ENCODE measurements at places on chromosomes 4 and X.

DNA sequence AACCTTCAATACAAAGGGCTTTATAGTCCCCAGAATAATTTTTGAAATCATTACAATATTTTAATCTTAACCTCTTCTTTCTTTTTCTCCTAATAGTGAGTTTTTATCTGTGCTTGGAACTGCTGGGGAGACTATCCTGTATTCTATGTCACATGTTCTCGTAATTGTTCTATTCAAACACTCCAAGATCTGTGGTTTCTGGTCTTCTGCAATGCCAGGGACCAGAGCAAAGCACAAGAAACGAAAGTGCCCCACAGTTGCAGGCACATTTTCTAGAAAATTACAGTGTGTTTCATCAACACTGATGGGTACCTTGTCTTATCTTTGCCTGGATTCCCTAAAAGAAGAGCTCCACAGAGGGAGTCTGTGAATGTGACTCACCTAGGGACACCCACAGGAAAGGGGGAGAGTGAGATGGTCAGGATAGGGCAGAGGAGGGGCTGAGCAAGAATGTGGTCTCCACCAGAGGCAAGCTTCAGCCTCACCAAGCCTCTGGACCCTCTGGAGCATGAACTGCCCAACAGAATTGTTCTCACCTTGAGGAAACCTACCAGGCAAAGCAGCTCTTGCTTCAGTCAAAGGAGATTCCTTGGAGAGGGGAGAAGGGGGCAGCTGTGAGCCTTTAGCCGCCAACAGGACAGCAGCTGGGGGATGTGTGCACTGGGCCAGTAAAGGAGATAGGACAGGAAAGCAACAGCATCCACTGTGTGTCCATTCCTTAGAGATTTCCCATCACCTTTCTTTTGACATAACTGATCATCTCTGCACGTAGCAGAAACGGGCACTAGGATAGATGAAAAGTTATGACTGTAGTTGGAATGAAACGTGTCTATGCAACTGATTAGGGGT is 25.9 kb downstream of the UNC5C start:
- DNase-seq = no peak
- no peak overlapping the region for H3K4me3 ChIP-seq
- no peak overlapping the region for H3K27ac ChIP-seq
- H3K4me1 ChIP-seq = no peaks in the 10 kb centered on the region

DNA sequence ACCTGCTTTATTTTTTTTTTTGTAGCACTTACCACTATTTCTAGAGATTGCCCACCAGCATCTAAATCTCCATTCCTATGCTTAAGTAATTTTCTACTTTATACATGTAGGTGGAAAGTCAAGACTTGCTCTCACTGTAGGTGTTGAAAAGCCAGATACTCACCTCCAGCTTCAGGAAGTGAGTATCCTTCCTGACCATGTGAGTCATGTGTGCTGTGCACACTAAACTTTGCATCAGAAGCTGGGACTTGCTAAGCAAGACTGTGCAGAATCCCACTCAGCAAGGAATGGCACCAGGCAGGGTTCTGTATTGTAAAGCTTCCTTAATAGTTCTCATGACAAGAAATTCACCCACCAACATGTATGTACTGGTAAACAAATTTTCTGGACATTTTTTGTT is 151.8 kb downstream of the POU4F2 start:
- DNase-seq = no peak
- no peaks in the 10 kb centered on the region for H3K4me1 ChIP-seq
- no peak overlapping the region for H3K4me3 ChIP-seq
- H3K36me3 ChIP-seq = no peaks in the 10 kb centered on the region
- H3K27ac ChIP-seq = no peak overlapping the region
- no peaks in the 10 kb centered on the region for H3K27me3 ChIP-seq

DNA sequence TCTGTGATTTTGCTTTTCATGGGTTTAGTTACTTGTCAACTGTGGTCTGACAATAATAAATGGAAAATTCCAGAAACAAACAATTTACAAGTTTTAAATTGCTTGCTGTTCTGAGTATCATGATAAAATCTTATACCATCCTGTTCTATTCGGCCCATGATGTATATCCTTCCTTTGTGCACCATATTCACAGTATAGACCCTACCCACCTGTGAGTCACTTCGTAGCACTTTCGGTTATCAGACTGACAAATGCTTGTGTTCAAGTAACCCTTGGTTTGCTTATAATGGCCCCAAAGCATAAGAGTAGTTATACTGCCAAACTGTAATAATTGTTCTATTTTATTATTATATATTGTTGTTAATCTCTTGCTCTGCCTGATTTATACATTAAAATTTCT is 1183.4 kb upstream of the PCDH7 start:
- H3K4me3 ChIP-seq = no peak overlapping the region
- DNase-seq = no peak
- H3K4me1 ChIP-seq = no peaks in the 10 kb centered on the region
- H3K36me3 ChIP-seq = no peaks in the 10 kb centered on the region
- H3K27ac ChIP-seq = no peak overlapping the region

GRCh38 chr4:153476829-153477574 is 10.8 kb downstream of the TMEM131L start:
- no peak for DNase-seq
- peaks cover 51% of the 10 kb centered on the region for H3K36me3 ChIP-seq
- H3K4me3 ChIP-seq = no peak overlapping the region

DNA sequence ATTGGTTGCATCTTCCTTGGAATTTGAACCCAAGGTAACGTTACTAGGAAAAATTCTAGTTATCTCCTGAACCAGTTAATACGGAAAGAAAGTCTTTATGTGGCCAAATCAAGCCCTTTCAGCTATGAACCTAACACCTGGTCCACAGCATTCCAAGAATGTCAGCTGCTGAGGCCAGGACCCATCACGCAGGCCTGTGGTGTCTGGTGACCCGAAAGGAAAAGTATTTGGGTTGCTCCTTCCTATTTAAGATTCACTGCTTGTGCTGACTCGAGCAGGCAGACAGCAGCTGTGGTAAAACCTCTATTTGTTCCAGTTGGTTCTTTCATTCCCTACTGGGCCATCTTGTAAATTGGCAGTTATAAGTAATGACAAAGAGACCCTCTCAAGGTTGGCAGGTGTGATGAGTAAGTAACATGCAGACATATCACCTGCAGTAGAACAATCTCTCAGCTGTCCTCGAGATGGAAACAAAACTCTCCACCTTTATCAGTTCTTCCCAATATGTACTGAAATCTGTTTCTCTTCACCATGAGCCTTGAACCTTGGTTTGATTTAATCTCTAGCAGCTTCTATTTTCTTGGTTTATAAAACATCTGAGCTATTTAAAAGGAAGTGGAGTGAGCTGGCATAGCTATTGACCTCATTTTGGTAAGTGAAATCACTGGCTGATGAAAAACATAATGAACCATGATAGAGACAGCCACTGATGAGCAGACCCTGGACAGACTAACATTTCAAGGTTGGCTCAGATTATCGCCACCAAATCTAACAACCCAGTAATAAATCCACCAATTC is 182.1 kb upstream of the SMIM31 start:
- no peak overlapping the region for H3K27ac ChIP-seq
- H3K4me1 ChIP-seq = no peaks in the 10 kb centered on the region
- H3K4me3 ChIP-seq = no peak overlapping the region
- DNase-seq = no peak

DNA sequence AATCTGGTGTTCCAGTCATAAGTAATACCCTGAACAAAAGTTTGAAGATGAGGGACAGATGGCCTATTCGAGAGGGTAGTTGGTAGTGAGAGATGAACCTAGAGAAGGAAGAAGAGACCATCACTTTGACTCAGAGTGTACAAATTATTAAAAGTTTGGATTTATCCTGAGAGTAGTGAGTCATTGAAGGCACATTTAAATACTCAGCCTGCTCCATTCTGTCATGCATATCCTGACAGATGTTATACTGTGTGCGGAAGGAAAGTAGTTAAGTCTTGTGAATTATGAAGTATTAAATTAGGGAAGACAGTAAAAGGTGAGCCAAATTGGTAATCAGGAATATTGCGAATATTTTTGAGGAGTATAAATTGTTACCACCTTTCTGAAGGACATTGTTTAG is 93.1 kb downstream of the KLHL34 start:
- no peaks in the 10 kb centered on the region for H3K4me1 ChIP-seq
- H3K27me3 ChIP-seq = no peaks in the 10 kb centered on the region
- no peaks in the 10 kb centered on the region for H3K36me3 ChIP-seq
- no peak for DNase-seq

DNA sequence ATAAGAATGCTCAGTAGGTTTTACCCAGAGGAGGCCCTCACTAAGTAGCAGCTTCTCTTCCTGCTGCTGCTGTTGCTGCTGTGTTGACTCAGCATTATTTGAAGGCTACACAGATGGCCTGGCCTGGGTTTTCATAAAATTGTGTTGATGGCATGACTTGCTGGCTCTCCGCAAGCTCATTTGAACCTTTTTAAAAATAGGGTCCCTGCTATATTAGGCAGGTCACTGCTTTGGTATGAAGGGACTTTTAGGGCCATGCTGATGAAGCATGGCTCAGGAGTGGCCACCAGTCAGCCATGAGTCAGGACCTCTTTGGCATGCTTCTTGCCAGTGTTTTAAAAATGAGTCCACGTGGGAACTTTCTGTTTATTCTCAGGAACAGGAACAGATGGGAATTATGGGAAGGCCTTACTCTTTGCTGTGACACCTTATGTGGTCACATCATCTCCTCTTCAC is 128.7 kb downstream of the MID1IP1 start:
- H3K4me1 ChIP-seq = no peaks in the 10 kb centered on the region
- no peak overlapping the region for H3K27ac ChIP-seq
- H3K36me3 ChIP-seq = no peaks in the 10 kb centered on the region
- H3K27me3 ChIP-seq = no peaks in the 10 kb centered on the region
- H3K4me3 ChIP-seq = no peak overlapping the region

DNA sequence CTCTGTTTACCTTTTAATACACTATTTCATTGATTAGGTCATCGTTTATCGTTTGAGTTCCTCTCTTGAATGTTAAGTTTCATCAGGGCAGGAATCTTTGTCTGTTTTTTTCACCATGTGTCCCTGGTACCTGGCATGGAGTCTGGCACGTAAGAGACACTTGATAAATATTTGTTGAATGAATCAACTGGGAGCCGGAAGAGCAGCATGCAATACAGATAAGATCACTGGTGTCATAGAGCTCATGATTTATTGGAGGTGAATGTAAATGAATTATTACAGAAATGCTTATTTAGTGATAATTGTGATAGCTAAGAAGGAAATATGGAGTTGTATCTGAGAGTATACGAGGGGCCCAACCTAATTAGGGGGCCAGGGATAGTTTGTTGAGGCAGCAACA is 62.8 kb downstream of the UCHL1 start:
- no peak for DNase-seq
- no peaks in the 10 kb centered on the region for H3K27me3 ChIP-seq
- H3K4me3 ChIP-seq = no peak overlapping the region
- H3K4me1 ChIP-seq = no peaks in the 10 kb centered on the region

- H3K36me3 ChIP-seq = no peaks in the 10 kb centered on the region
- H3K4me1 ChIP-seq = peaks cover 15% of the 10 kb centered on the region
- no peak overlapping the region for H3K4me3 ChIP-seq
- peak overlapping the region; percentile 35 for H3K27ac ChIP-seq
- H3K27me3 ChIP-seq = no peaks in the 10 kb centered on the region
- DNase-seq = no peak
Observed at GRCh38 chr4:153451911-153452657, 14.1 kb upstream of the TMEM131L start.

DNA sequence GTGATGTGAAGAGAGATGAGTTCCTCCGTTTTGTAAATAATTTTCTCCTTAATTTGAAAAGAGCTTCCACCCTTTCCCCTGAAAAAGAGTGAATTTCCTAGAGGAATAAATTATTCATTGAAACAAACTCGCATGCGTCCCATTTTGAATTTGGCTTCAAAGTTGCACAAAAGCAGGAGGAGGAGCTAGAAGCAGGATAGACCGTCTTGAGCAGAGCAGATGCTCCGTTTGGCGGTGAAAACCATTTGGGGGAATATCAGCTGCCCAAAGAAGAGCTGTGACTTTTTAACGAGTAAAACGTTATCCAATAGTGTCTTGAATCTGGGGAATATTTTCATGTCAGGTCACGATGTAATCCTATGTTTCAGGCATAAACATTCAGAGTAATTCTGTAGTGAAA is 42.0 kb downstream of the FAM149A start:
- no peak overlapping the region for H3K4me3 ChIP-seq
- H3K27me3 ChIP-seq = peaks cover 52% of the 10 kb centered on the region
- peaks cover 7% of the 10 kb centered on the region for H3K4me1 ChIP-seq
- DNase-seq = no peak
- no peak overlapping the region for H3K27ac ChIP-seq

GRCh38 chrX:150753357-150753756 is 60.2 kb downstream of the MTMR1 start:
- peaks cover 3% of the 10 kb centered on the region for H3K4me1 ChIP-seq
- no peak overlapping the region for H3K4me3 ChIP-seq
- peaks cover 33% of the 10 kb centered on the region for H3K36me3 ChIP-seq

GRCh38 chrX:131187206-131187605 is 101.9 kb downstream of the IGSF1 start:
- no peaks in the 10 kb centered on the region for H3K4me1 ChIP-seq
- no peak for DNase-seq
- H3K27ac ChIP-seq = no peak overlapping the region
- no peaks in the 10 kb centered on the region for H3K27me3 ChIP-seq

GRCh38 chr4:172874944-172875343 is 293.7 kb upstream of the GALNT7 start:
- H3K27me3 ChIP-seq = no peaks in the 10 kb centered on the region
- no peak overlapping the region for H3K27ac ChIP-seq
- DNase-seq = no peak
- H3K36me3 ChIP-seq = no peaks in the 10 kb centered on the region
- H3K4me1 ChIP-seq = no peaks in the 10 kb centered on the region
- H3K4me3 ChIP-seq = no peak overlapping the region

DNA sequence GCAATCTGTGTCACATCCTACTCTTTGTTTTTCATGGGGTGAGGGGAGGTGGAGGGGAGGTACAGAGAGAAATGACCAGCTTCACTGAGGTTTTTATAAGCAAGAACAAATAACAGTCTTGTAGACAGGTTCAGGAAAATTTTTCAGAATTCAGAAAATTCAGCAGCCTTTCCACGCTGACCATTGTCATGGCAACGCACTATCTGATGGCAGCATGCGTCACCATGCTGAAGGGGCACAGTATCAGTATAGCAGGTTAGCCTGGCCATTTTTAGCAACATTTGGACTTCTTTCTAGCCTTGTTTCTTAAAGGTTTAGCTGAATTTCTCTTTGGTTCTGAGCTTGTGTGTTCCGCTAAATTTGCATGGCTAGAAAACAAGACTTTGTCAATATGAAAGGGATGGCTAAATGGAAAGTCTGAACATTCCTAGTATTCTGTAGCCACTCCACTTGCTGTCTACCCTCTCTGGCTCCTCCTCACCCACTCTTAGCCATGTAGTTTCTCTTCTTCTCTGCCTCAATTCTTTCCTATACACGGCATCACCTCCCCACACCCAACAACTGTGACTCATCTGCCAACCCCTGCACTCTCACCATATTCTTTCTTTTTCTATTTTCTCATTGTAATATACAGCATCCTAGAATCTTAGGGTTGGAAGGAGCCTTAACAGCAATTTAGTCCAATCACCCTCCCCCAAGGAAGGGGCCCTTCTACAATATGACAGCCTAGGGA is 42.7 kb upstream of the CITED1 start:
- DNase-seq = no peak
- no peaks in the 10 kb centered on the region for H3K27me3 ChIP-seq
- peaks cover 19% of the 10 kb centered on the region for H3K4me1 ChIP-seq
- H3K36me3 ChIP-seq = peaks cover 19% of the 10 kb centered on the region
- peak overlapping the region; percentile 85 for H3K27ac ChIP-seq
- no peak overlapping the region for H3K4me3 ChIP-seq

- no peaks in the 10 kb centered on the region for H3K36me3 ChIP-seq
- no peak overlapping the region for H3K27ac ChIP-seq
- H3K27me3 ChIP-seq = no peaks in the 10 kb centered on the region
- no peak for DNase-seq
Observed at GRCh38 chr4:148263127-148263526, 179.1 kb downstream of the NR3C2 start.

GRCh38 chrX:49172280-49172780 is 632 bp downstream of the PLP2 start:
- H3K4me3 ChIP-seq = peak overlapping the region; percentile 90
- DNase-seq = peak; percentile 89
